ENCODE measurements at places on chromosomes 7 and 10. TPM values are rescaled to one million over a fixed set of nuclear protein-coding genes. Genes with fewer than 3 reads are reported as not detected.

SPDYE2 gene
- not detected for total RNA-seq

ANKRD30A gene
- not detected for total RNA-seq

HYAL4 gene
- not detected for total RNA-seq

EN2 gene
- total RNA-seq, result not detected

DOCK1 gene
- 40.2 TPM for total RNA-seq

TAS2R41 gene
- total RNA-seq, result not detected

All from sigmoid colon (tissue), 7 donors.